NCI-H524 treated with DMSO at 0.1 percent for 48 hours (cell line): ENCODE measurements at places on chromosomes 3 and 15.

DNA sequence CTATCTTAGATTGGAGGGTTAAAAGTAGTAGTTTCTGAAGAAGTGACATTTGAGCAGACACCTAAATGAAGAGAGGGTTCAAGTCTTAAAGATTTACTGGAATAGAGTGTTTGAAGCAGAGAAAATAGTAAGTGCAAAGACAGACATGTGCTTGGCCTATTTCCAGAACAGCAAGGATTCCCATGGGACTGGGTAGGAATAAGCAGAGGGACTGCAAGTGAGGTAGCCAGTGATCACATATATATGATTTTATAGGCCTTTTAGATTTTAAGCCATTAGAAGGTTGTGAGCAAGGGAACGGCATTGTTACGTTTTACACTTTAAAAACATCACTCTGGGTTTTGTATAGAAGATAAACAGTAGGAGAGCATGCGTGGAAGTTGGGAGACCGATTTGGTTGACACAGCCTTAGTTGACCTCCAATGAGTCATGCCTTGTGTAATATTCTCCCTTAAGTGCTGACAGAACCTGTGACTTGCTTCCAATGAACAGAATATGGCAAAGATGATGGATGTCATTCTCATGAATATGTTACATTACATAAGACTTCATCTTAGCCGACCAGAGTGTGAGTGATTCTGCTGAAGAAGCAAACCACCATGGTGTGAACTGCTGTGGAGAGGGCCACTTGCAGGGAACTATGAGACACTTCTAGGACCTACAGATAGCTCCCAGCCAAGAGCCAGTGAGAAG is 37.1 kb upstream of the SLC4A7 start:
- DNase-seq, result no peak

- DNase-seq, result no peak
Measured at GRCh38 chr3:29430558-29430971, 149.7 kb downstream of the RBMS3 start.

- no peak for DNase-seq
Measured at GRCh38 chr3:104291437-104291851, 1075.3 kb upstream of the ALCAM start.

DNA sequence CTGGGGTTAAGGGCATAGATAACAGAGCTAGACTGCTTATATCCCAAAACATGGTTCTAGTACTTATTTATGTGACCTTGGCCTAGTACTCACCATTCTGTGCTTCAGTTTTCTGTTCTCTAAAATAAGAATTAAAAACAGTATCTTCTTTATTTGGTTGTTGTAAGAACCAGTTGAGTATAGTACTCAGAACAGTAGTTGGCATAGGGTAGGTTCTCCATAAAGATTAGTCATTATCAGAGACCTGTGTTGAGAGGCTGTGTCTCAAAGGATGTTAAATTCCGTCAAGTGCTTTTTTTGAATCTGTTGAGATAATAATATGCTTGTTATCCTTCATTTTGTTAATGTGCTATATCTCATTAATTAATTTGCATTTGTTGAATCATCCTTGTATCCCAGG is 47.4 kb upstream of the OSTN start:
- DNase-seq, result no peak

DNA sequence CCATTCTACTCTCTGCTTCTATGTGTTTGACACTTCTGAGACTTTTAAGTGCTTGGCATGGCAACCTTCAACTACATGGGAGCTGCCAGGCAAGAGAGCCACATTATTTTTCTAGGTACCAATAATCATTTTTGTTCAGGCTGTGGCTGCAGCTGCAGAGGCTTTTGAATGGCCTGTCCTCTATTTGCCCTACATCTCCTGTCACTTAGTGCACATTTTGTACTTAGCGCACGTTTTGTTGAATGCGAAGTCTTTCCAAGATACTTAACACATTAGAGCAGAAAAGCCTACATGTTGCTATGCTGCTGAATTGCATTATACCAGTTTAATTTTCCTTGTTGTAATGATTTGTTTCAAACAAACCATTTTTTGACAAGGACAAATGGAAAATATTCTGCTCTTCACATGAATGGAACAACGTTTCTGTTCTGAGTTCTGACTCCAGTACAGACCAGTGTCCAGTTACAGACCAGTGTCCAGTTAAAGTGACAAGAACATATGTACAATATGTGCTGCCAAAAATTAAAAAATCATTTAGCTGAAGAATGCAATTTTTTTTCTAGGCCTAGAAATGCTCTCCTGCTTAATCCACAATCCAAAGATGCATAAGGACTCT is 113.9 kb downstream of the ABI3BP start:
- no peak for DNase-seq

GRCh38 chr3:119293105-119293870 is 895 bp upstream of the ARHGAP31 start:
- no peak for DNase-seq

GRCh38 chr15:25787855-25788520 is 75.1 kb downstream of the ATP10A start:
- DNase-seq, result no peak

DNA sequence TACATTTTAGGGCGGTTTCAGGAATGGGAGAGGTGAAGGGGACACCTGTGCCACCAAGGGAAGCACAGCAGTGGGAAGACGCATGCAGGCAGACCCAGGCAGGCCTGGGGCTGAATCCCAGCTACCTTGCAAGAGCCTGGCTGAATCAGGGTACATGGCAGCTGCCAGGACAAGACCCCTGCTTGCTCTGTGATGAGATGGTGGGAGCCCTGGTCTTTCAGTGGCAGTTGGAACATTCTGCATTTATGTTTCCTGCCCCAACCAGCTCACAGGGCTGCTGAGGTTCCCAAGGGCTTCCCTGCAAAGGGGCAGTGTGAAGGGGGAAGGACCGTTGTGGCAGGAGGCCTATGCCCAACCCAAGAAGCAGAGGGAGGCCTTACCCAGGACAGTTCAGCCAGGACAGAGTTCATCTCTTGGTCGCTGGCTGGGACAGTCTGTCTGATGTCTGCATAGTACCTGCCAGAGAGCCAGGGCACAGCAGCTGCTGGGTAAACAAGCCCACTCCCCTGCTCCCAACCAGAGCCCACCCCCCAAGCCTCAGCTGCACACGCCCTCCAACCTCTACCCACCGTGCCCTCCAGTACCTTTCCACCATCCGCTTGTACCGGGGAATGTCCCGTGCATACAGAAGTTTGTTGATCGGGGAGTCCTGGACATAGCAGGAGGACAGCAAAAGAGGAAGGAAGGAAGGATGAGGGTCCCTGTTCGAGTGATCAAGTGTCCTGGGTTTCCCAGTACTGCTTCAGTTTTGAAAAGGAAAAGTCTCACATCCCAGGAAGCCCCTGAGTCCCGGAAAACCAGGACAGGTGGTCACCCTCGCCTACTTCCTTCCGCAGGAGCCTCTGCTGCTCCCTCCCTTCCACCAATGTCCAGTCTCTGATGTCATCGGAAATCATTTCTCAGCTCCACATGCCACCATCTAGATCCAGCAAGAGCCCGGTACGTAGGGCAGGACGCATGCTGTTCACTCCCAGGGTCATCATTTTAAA is 23.1 kb downstream of the PLXNB1 start:
- DNase-seq, result no peak

GRCh38 chr3:43525941-43526607 is 95.7 kb downstream of the ANO10 start:
- no peak for DNase-seq

DNA sequence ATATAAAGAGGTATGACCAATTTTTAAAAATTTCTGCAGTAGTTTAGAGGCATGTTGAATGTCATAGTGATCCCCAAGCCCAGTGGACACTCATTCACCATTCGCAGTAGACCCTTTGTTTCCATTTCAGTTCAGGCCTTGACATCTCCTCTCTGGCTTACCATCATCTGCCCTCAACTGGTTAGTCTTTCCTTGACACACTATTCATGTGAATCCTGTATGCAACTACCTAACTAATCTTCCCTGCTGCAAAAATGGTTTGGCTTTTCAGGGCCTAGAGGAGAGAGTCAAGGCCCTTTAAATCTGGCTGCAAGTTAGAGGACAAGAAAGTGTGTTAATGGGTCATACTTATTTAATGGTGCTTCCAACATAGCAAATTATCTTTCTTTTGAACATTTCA is 10.9 kb downstream of the APH1B start:
- no peak for DNase-seq

GRCh38 chr3:48891606-48892005 is 7.1 kb downstream of the SLC25A20 start:
- DNase-seq, result no peak

DNA sequence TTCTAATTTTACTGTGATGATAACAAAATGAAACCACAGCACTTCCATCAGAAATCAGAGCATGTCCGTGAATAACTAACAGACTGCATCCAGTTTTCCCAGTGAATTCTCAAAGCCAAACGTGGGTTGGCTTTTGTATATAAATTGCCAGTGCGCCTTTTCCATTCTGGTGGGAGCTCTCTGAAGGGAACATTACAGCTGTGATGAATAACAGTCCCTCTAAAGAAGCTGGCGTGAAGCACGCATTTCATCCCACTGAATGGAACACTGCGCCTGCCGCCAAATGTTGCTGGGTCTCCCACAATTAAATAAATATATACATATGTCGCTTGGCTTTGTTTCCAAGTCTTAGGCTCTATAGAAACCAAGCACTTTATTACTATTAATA is 113.0 kb upstream of the PFN2 start:
- no peak for DNase-seq

DNA sequence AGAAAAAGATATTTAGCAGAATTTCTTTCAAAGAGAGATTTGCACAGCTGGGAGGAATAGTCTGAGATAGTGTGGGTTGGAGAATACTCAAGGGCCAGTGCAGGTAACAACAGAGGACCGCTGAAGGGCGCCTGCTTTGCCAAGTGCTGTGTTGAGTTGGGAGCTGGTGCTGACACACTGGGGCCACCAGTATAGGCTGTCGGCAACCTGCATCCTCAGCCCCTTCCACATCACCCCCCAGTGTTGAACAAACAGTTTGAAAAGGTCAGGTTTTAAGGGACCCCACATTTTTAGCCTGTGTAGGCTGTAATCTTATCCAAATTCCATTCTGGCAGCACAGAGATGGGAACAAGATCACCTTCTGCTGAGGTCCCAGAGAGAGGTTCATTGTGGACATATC is 96.6 kb downstream of the ABHD5 start:
- no peak for DNase-seq

- no peak for DNase-seq
Measured at GRCh38 chr15:99131441-99132023, 26.7 kb downstream of the SYNM start.

GRCh38 chr3:38528457-38528856 is 32.3 kb downstream of the EXOG start:
- DNase-seq, result no peak

DNA sequence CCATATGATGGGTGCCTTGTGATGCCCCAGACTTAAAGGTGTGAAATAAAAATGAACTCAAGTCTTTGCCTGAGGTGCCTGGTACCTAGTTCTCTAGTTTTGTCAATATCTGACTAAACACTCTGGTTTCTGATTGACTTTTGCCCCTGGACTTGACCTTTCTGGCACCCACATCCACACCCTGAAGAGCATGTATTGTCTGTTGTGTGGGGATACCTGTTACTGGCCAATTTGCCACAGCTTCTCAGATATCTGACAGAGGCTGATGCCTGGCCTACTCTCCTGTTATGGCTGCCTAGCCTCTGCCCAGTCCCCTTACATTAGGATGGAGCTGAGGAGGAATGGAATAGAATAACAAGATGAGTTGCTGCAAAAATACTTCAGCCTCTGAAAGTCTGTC is 3.6 kb downstream of the ZBTB38 start:
- no peak for DNase-seq

- peak; percentile 76 for DNase-seq
Measured at GRCh38 chr3:72938471-72939265, 50.8 kb downstream of the GXYLT2 start.

DNA sequence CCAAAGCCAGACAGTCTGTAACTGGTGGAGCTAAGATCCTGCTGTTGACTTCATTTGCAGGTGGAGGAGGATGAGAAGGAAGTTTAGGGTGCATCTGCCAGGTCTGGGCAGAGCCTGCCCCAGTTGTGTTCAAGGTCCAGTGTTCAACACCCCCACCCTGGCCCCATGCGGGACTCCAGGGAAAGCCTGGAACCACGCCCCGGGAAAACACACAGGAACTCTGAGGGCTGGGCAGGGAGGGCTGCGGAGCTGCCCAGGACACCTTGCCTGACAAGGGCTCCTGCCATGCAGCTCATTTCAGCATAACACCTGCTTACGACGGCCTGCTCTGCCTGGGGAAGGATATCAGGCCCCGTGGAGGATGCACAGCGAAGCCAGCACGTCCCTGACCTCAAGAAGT is 286.3 kb downstream of the XXYLT1 start:
- no peak for DNase-seq

- DNase-seq, result no peak
Measured at GRCh38 chr3:138646513-138646912, 37.9 kb downstream of the FAIM start.

GRCh38 chr3:49006408-49007067 is 653 bp upstream of the WDR6 start:
- no peak for DNase-seq

DNA sequence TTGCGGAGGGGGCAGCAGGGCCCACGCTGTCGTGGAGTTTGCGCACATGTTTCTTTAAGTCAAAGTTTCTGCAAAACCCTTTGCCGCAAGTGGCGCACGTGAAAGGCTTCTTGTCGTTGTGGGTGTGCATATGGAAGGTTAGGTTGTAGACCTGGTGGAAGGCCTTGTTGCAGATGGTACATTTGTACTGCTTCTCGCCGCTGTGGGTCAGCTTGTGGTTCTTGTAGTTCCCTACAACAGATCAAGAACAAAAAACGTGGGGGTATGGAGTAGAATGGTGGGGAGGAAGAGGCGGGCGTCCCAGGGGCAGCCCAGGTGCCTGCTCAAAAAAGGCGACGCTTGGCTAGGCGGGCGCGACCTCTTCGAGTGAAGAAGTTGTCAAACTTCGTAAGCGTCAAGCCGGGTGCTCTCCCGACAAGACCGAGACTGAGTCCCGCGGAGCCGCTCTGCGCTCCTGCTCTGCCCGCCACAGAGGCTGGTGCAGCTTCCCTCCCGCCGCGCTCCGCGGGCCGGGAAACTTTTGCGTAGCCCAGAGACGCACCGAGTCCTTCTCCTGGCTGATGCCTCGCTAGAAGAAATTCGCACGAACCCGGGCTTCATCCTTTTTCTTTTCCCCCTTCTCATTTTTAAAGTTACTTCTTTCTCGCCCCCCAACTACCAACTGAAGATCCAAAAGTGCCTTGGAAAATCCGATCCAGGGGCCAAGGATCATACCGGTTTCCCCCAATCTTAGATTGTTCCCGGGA is 3.1 kb downstream of the FEZF2 start:
- DNase-seq, result no peak

- no peak for DNase-seq
Measured at GRCh38 chr3:175518459-175518858, 659.3 kb downstream of the NAALADL2 start.

GRCh38 chr15:73991260-73991659 is 835 bp downstream of the STOML1 start:
- no peak for DNase-seq

GRCh38 chr15:29860872-29861271 is 38.6 kb upstream of the TJP1 start:
- no peak for DNase-seq
